ENCODE measurements at places on chromosomes 1 and 21.

DNA sequence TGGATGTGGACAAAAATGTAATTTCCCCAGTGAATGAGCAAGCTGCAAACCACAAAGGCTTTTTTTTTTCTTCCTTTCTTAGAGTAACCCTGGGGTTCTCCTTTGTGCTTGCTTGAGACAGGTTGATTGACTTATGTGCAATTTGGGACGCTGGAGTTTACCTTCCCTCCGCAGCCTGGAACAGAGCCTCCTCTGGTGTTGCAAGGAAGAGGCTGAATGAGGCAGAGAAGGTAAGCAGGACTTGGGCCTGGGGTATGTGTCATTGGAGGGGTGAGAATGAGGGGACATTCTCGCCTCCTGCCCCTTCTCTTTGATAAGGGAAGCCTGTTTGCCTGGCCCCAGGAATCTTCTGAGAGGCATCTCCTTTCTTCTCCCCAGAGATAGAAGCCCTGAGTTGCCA is 49.8 kb downstream of the NFASC start:
- no peak for DNase-seq

GRCh38 chr1:167196166-167196565 is 24.5 kb upstream of the POU2F1 start:
- DNase-seq, result no peak

- no peak for DNase-seq
These were observed 38.6 kb upstream of the COL6A1 start for GRCh38 chr21:45942755-45943629.

DNA sequence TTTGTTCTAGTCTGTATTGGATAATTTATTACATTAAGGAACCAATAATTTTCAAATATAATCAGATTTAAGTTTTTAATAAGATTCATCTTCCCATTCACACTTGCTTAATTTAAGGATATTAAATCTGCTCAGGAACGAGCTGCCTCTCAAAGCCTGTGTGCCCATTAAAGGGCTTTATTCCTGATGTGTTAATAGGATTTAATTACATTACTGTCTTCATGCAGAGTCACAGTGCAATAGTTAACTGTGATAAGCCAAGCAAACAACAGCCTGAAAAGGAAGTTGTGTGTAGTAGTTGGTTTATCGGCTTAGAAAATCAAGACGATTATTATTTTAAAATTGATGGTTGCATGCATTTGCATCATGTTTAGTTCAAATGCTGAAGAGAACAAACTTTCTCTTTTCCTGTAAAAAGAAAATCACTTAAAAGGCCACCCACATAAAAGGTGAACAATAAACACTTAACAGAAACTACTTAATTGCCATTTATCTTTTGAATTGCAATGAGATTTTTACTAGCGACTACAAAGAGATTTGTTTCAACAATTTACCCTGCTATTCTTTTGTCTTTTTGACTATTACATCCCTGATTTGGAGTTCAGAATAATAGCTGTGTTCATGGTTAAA is 174.6 kb downstream of the RWDD3 start:
- no peak for DNase-seq

DNA sequence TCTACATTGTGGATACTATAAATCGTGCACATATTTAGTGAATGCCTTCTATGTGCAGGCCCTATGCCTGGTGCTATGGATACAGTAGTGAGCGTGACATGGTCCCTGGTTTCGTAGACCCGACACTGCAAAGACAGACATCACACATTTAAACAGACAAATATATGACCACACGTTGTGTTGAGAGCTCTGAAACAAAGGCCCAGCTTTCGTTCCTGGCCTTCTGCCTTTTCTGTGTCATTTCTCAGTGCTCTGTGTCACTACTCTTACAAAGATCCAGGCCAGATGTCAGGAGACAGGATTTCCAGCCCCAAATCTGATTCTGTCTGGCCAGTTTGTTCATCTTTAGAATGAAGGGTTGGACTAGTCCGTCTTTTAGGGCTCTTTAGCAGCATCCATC is 19.3 kb upstream of the TRABD2B start:
- DNase-seq, result no peak

DNA sequence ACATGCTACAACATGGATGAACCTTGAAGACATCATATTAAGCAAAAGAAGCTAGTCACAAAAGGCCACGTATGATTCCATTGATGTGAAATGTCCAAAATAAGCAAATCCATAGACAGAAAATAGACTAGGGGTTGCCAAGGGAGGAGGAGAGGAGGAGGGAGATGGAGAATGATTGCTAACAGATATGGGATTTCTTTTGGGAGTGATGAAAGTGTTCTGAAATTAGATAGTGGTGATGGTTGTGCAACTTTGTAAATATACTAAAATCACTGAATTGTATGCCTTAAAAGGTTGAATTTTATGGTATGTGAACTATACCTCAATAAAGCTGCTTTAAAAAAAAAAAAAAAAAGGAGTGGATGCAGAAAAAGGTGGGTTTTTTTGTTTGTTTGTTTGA is 7.6 kb downstream of the CLSTN1 start:
- no peak for DNase-seq

GRCh38 chr1:200372095-200372884 is 37.5 kb downstream of the ZNF281 start:
- DNase-seq, result no peak

GRCh38 chr1:26890467-26890796 is 349 bp upstream of the GPN2 start:
- DNase-seq, result no peak

DNA sequence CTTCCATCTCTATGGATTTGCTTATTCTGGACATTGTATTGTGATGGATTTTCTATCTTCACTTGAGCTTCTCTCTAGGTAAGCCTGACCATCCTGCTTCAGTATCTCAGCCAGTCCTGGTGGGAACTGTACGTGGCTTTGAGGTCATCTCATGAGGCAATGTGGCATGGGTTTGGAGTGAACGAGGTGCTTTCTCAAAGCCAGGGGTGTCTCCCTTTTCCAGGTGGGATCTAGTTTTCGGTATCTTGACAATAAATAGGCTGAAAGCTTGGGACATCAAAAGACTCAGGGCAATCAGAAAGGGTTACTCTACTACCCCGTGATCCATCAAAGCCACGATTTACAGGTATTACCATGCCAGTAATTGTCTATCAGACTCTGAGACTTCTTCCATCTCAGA is 40.8 kb downstream of the AZIN2 start:
- DNase-seq, result no peak

- DNase-seq, result no peak
These were observed 126.1 kb downstream of the CACHD1 start for GRCh38 chr1:64595871-64596515.

DNA sequence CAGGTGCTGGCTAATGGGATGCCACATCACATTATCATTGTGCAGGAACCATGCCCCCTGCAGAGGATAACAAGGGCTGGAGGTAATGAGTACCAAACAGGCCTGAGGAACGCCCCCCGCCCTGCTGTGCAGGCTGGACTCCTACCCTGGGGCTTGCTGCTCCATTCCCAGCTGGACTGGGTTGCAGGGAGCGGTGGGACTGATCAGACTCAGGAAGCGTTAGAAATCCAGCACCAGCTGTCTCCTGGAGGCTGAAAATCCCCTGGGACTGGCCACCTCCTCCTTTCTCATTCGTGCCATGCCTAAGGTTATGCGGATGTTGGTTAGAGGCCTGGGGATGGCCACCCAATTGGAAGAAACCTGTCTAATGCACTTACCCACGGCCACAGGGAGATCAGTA is 36.9 kb upstream of the POU3F1 start:
- DNase-seq, result peak; percentile 49

Data from ecto neural progenitor cell (in vitro differentiated cells).